ENCODE measurements at places on chromosomes 6 and 20.
A peak's percentile ranks its signal among the peaks of the same experiment; 100 is the strongest.

GRCh38 chr6:3541006-3541585 lies 84.2 kb upstream of the SLC22A23 start:
- no peak for DNase-seq

DNA sequence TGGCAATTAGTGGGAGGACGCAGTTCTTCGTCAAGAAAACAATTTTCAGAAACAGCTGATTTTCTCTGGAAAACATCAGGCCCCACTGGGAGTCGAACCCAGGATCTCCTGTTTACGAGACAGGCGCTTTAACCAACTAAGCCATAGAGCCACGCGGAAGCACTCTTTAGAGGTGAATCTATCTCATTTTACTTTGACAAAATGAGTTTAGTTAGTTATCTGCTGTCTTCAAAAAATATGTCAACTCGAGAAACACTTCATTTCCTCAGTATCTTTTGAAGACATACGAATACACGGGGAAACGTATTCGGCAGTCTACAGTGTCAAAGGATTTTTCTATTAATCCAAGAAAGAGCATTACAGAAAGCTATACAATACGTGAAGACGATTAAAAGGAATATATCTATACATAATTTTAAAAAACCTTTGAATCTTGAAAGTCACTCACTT lies 26.7 kb downstream of the GPX6 start:
- DNase-seq, result peak; percentile 3

DNA sequence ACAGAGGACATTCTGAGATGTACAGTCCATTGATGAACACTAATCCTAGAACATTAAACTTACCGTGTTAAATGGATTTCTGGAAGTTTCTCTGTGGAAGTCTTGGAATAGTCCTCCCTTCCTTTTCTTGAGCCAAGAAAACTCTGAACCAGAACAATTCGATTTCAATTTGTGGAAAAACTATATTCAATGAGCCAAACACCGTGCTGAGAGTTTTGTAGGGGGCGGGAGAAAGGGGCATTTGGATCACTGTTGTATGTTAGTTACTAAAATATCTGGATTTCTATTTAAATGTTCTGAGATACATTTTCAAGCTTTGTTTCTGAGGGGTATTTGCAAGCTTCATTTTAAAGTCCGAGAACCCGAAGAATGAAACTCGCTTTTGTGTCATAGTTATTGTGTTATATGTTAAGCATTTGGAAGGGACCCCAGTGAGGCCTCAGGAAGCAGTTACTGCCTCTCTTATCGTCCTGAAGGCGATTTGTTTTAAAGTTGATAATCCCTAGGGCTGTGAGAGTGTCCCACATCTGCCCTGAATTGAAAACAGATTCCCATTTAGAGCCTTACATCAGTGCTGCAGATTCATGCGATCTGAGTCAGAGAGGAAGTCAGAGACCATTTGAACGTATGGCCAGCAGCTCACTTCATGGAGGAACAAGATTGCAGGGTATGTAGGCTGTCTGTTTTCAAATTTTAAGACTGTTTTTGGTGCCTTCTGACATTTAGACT lies 70.8 kb upstream of the SASH1 start:
- no peak for DNase-seq

- DNase-seq, result no peak
Observed at GRCh38 chr6:127031511-127031910, 87.0 kb upstream of the RSPO3 start.

DNA sequence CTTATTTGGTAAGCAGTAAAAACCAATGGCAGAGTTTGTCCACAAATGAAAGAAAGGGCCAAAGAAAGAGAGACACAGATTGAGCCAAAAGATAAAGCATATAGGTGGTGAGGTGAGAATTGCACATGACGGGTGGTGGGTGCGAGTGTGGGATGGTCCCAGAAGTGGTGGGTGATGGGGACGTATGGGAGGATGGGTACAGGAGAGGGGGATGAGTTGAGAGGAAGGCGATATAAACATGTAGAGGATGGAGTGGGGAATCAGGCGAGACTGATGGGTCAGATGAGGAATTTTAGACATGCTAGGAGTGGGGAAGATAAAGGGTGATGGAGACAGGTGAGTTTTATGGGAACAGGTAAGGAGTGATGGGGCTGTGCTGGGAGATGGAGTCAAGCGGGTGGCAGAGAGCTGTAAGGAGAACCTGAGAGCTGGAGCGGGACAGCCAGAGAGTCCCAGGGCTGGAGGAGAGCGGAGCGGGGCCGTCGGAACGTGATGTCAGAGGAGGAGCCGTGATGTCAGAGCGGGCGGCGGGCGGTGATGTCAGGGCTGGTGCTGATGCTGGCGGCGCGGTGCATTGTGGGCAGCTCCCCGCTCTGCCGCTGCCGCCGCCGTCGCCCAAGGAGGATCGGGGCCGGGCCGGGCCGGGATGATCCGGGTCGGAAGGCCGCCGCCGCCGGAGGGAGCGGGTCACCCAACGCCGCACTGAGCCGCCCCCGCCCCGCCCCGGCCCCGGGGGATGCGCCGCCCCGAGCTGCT lies at the start of gene TTBK1:
Gene TTBK1, plus strand, starts transcription at position 574 of the 756 bp plus-strand sequence. CDS start 3,180 bp downstream, outside the sequence.
- peak; percentile 34 for DNase-seq

DNA sequence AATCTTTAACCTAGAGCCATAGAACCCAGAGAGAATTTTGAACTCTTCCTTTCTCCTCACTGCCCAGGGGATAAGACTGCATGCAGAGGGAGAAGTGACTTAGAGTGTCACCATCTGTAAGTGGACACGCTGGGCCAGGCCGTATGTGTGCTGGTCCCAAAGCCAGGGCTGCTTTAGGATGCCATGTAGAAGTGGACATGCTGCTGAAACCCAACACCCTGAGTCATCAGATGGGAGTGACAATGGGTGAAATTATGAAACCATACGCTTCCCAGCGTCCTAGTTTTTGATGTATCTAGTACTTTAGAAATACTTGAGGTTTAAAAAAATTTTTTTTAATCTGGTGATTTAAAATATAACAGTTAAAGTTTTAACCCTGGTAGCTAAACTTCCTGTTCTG lies 191.1 kb downstream of the FNDC1 start:
- DNase-seq, result no peak
